ENCODE measurements at places on chromosomes 5 and 9.

- DNase-seq: no peak
Observed at GRCh38 chr5:40499007-40499406, 180.7 kb upstream of the PTGER4 start.

- DNase-seq: no peak
Observed at GRCh38 chr5:150473673-150474358, 24.3 kb upstream of the RPS14 start.

DNA sequence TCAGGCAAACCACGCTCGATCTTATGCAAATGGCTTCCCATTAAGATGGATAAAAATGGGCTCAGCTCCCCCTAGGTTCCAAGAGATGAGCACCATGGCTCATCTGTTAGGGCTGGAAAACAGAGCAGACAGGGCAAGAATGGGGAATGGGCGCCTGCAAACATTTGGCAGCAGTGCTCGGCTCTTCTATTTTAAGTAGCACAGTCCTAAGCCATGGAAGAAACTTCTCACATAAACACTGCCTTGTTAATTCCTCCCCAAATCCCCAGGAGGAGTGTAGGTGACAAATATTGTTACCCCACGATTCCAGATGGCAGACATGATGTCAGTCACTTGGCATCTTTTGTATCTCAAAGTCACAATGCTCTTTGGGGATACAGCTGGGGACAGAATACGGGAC lies 221.8 kb downstream of the ICE1 start:
- DNase-seq: no peak

- DNase-seq: no peak
Observed at GRCh38 chr5:43010935-43011315, 29.2 kb downstream of the ANXA2R start.

GRCh38 chr9:117060963-117061362 lies 353.9 kb downstream of the ASTN2 start:
- DNase-seq: no peak

DNA sequence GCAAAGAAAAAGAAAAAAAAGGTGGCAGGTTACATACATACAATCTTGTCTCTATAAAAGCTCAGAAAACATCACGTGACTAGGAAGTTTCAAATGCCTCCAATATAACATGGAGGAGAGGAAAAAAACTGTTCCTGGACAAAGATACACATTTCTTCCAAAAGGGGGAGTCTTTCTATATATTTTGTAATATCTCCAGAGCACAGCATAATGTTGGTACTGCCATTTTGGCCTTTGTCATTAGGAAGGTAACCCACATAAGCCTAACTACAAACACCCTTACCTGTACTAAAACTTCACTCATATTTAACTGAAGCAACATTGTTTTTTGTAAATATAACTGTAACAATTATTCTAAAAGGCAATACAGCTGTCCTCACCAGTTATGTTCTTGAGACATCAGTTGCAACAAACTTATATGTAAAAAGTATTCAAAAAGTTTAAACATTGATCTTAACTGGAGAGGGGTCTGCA lies 1.2 kb upstream of the BTF3 start:
- DNase-seq: peak; percentile 84

GRCh38 chr9:34010979-34011378 lies 37.7 kb downstream of the UBAP2 start:
- peak; percentile 4 for DNase-seq

DNA sequence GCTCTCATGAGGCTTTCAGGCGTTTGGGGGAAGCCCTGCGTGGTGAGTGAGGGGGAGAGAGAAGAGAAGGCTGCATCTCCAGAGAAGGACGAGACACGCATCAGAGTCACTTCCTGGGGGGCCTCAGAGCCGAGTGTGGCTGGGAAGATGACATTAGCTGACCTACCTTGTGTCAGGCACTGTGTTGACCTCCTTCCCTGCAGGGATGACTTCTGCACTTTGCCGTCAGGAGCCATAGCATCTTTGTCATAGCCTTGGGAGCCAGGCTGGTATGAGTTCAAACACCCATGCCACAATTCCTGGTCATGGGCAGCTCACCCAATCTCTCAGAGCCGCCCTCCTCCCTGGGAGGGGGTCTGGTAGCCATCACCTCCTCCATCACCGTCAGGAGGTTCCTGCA lies 17.3 kb downstream of the NEURL1B start:
- no peak for DNase-seq

- DNase-seq: no peak
Observed at GRCh38 chr5:123093601-123094236, 4.7 kb downstream of the PRDM6 start.

GRCh38 chr5:57716661-57717060 lies 234.1 kb upstream of the ACTBL2 start:
- DNase-seq: no peak

GRCh38 chr5:169125571-169125970 lies 175.4 kb downstream of the SLIT3 start:
- peak; percentile 33 for DNase-seq

- no peak for DNase-seq
Observed at GRCh38 chr5:129748913-129749880, 1.3 kb downstream of the MINAR2 start.

DNA sequence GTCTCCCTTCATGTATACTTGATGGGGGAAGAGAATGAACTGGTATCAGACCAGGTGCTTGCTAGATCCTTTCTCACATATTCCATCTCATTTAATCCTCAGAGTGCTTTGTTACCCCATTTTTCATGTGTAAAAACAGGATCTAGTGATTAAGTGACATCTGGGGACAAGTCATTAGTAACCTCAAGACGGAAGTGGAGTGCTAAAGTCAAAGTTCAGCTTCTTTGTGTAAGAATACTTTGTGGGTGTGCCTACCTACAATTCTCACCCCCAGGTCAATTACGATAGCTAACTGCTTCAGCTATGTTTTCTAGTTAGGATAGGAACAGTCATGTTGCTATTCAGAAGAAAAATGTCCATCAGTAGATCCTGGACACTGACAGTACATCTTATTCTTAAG lies 3.1 kb upstream of the FAM120AOS start:
- DNase-seq: no peak

GRCh38 chr9:117734082-117734481 lies 29.9 kb downstream of the TLR4 start:
- DNase-seq: no peak

DNA sequence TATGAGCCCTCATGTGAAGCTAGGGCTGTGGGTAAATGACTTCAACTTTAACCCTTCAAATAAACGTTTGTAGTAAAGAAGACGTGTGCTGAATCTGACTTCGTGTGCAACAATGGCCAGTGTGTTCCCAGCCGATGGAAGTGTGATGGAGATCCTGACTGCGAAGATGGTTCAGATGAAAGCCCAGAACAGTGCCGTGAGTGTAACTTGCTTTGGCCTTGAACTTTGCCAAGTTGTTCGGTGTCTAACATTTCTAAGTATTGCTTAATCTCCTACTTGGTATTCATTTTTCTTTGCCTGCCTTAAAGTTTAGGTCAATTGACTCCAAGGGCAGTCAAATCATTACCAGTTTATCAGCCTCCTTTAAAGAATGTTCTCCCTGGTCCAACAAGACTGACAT lies 18.2 kb downstream of the VLDLR start:
- no peak for DNase-seq

DNA sequence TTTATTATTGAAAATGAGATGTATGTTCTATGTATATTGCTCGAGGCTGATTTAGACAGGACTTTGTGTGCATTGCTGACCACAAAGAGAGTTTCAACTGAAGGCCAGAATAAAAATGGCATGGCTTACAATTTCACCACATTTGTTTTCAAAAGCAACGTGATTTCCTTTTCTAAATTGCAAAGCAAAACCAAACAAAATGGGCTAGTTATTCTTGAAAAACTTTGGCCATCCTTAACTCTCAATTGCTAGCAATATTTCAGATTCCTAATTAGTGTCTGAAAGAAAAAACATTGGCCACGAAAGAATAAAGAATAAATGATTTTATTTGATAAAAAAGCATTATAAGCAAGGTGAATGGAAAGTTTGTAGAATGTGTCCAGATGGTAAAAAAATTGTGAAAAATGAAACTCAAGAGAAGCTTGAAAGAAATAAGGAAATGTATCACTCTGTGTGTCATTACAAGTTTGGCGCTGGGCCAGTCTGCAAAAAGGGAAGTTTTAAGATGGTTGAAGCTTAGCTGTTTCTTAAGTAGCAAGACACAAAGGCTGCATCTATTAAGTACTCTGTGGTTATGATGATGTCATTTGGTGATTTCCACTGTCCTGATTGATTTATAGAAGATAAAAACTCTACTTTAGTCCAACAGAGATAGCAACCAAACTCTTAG lies 89.2 kb upstream of the PRLR start:
- peak; percentile 72 for DNase-seq

DNA sequence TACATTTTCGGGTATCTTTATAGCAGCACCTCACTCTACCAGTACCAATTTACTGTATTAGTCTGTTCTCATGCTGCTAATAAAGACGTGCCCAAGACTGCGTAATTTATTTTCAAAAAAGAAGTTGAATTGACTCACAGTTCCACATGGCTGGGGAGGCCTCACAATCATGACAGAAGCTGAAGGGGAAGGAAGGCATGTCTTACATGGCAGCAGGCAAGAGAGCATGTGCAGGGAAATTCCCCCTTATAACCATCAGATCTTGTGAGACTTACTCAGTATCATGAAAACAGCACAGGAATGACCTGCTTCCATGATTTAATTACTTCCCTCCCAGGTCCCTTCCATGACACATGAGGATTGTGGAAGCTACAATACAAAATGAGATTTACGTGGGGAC lies 602.6 kb upstream of the DAB2 start:
- DNase-seq: no peak

- no peak for DNase-seq
Observed at GRCh38 chr9:25827626-25828025, 149.4 kb upstream of the TUSC1 start.

GRCh38 chr9:99931155-99931840 lies 24.8 kb downstream of the STX17 start:
- no peak for DNase-seq

- DNase-seq: no peak
Observed at GRCh38 chr9:38044706-38045105, 24.3 kb downstream of the SHB start.

GRCh38 chr9:110115341-110115820 lies 92.6 kb downstream of the C9orf152 start:
- DNase-seq: no peak

- DNase-seq: no peak
Observed at GRCh38 chr9:125089331-125089730, 54.0 kb downstream of the SCAI start.

DNA sequence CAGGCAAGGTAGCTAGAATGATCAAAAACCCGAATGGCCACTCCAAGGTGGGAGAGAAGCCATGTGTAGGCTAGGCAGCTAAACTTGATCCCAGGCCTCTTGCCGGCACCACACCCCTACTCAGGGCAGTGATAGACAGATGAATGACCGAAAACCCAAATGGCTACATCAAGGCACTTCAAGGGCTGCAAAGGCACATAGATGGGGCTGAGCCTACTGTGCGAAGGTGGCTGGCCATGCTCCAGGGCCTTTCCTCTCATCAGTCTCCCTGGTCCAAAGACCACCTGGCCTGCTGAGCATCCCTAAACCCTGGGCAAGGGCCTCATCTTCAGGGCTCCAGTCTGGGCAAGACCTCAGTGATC lies 3.7 kb upstream of the TIFAB start:
- no peak for DNase-seq

- no peak for DNase-seq
Observed at GRCh38 chr9:80485420-80486250, 913.9 kb downstream of the TLE4 start.

GRCh38 chr9:110923601-110924000 lies 114.7 kb downstream of the LPAR1 start:
- no peak for DNase-seq

DNA sequence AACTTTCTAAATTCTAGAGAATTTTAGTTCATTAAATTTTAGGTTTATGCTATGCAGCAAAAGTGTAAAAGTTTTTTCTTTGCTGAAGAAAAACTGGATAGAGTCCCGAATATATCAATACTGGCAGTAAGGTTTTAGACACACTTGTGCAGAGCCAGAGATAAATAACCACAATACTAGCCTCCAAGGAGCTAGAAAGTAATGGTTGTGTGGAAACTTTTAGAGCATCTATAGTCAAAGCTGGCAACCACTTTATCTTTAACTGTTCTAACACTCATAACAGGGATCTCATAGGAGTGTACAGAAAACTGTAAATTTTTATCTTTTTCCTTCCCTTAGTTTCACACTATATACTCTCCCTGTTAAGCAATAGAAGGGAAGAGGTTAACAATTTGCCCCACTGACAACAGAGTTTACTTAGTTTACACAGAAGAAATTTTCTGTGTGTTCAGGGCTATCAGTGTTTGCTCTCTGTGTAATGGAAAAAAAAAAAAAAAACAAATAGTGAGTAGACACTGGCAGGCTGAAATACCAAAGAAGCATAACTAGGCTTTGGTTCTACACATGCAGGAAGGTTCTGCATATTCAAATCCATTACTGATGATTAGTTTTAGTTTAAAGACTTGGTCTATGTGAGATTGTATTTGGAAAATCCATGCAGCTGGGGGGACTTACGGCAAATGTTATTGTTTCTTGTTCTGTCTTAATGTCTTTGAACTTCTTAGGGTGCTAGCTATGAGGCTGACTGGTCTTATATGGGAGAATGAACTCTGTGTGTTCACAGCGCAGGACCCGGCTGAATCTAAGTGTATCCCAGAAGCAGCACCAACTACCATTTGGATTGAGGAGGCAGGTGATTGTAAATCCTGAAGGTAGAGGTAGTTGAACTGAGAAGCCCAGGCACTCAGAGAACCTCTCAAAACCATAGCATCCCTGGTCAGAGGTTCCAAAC lies 187.6 kb downstream of the PCSK1 start:
- DNase-seq: no peak

DNA sequence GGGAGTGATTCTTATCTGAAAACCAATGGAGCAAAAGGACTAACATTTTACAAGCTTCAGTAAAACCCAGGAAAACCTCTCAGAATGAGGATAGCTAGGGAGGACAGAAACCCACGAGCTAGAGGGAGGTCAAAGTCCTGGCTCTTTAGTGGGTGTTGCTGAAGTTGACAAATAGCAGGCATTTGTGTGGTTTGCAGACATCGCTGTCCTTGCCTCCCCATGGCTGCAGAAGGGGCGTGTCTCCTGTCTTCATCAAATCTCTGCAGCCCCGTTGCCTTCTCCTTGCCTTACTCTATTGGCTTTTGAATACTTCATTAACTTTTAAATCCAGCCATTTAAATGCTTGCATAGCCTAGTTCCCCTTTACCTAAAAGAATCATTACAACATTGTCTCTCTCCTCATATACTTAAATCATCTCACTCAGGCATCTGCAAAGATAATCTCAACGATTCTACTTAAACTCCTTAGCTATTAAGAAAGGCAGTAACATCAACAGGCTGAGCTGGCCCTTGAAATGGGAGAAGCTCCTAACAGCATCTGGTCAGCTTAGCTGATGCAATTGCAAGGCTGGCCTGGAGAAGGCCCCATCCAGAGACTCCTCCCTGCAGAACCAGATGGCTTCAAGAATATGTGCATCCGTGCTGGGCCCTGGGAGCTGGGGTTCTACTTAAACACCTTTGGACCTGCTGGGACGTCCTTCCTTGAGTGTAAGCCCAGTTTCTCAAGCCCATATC lies 152.8 kb upstream of the TAS2R1 start:
- DNase-seq: no peak

GRCh38 chr9:109857336-109857735 lies 77.3 kb downstream of the PALM2AKAP2 start:
- no peak for DNase-seq

- DNase-seq: no peak
Observed at GRCh38 chr9:124735121-124735520, 36.0 kb downstream of the NR6A1 start.

- DNase-seq: no peak
Observed at GRCh38 chr9:20962536-20963225, 68.8 kb downstream of the HACD4 start.

- no peak for DNase-seq
Observed at GRCh38 chr5:167280111-167280510, 1011.3 kb upstream of the WWC1 start.

- DNase-seq: no peak
Observed at GRCh38 chr9:115204904-115205453, 87.0 kb upstream of the TNC start.

All from T47D (cell line).